Adrenal gland (tissue), 19 donors: ENCODE measurements at places on chromosomes 6 and 20. TPM values are rescaled to one million over a fixed set of nuclear protein-coding genes. Genes with fewer than 3 reads are reported as not detected.
A peak's percentile ranks its signal among the peaks of the same experiment; 100 is the strongest.

PRR3 gene
- total RNA-seq: 11.9 TPM

DNA sequence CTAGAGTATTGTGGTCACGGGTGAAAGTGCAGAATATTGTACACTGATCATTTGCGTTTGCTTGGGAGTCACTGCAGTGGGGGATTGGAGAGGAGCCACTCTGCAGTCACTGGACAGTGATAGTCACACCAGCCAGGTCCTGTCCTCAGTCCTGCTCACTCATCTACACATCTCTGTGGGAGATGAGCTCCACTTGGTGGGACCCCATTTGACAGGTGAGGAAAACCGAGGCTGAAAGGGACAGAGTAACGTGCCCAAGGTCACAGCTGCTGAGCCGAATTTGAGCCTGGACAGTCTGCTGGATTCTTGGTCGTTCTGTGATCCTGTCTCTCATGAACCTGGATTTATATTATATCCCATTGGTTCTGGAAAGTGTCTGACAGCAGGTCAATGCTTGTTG lies 17.7 kb upstream of the PHACTR3 start:
- no peaks in the 10 kb centered on the region for H3K27me3 ChIP-seq
- H3K4me3 ChIP-seq: no peak overlapping the region
- DNase-seq: no peak
- H3K4me1 ChIP-seq: no peaks in the 10 kb centered on the region
- no peaks in the 10 kb centered on the region for H3K36me3 ChIP-seq
- no peak overlapping the region for H3K27ac ChIP-seq

- H3K36me3 ChIP-seq: no peaks in the 10 kb centered on the region
- H3K4me3 ChIP-seq: no peak overlapping the region
- H3K27ac ChIP-seq: no peak overlapping the region
- no peak for DNase-seq
Observed at GRCh38 chr6:90110971-90111370, 185.7 kb downstream of the BACH2 start.

GRCh38 chr20:36775196-36775595 lies 1.6 kb upstream of the DSN1 start:
- H3K27ac ChIP-seq: no peak overlapping the region
- no peaks in the 10 kb centered on the region for H3K27me3 ChIP-seq
- no peaks in the 10 kb centered on the region for H3K36me3 ChIP-seq
- H3K4me3 ChIP-seq: no peak overlapping the region

GRCh38 chr20:19079536-19080299 lies 132.7 kb upstream of the SLC24A3 start:
- H3K4me3 ChIP-seq: no peak overlapping the region
- H3K27me3 ChIP-seq: no peaks in the 10 kb centered on the region
- no peaks in the 10 kb centered on the region for H3K36me3 ChIP-seq
- DNase-seq: no peak
- H3K27ac ChIP-seq: no peak overlapping the region
- no peaks in the 10 kb centered on the region for H3K4me1 ChIP-seq

GRCh38 chr20:2909953-2910352 lies 36.7 kb downstream of the PTPRA start:
- no peak overlapping the region for H3K4me3 ChIP-seq
- H3K27me3 ChIP-seq: no peaks in the 10 kb centered on the region
- H3K27ac ChIP-seq: no peak overlapping the region
- no peak for DNase-seq
- peaks cover 6% of the 10 kb centered on the region for H3K4me1 ChIP-seq

DNA sequence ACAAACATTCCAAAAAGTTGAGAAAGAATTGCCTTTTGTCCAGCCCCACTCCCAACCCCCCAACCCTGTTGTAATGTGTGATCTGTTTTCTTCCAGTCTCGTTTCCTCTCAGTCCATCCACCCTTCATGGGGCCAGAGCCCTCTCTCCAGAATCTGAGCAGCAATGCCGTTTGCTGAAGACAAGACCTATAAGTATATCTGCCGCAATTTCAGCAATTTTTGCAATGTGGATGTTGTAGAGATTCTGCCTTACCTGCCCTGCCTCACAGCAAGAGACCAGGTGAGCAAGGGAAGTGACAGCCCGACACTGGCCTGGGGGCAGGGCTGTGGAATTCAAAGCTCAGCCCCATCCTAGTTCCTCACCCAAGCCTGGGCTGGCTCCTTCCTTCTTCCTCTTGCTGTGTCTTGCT lies 7.8 kb downstream of the MAVS start:
- DNase-seq: no peak
- no peak overlapping the region for H3K27ac ChIP-seq
- no peaks in the 10 kb centered on the region for H3K4me1 ChIP-seq
- H3K4me3 ChIP-seq: no peak overlapping the region

GRCh38 chr6:129643968-129644367 lies 66.0 kb downstream of the ARHGAP18 start:
- no peak overlapping the region for H3K4me3 ChIP-seq
- H3K27me3 ChIP-seq: no peaks in the 10 kb centered on the region
- H3K27ac ChIP-seq: no peak overlapping the region
- H3K36me3 ChIP-seq: no peaks in the 10 kb centered on the region
- DNase-seq: no peak

DNA sequence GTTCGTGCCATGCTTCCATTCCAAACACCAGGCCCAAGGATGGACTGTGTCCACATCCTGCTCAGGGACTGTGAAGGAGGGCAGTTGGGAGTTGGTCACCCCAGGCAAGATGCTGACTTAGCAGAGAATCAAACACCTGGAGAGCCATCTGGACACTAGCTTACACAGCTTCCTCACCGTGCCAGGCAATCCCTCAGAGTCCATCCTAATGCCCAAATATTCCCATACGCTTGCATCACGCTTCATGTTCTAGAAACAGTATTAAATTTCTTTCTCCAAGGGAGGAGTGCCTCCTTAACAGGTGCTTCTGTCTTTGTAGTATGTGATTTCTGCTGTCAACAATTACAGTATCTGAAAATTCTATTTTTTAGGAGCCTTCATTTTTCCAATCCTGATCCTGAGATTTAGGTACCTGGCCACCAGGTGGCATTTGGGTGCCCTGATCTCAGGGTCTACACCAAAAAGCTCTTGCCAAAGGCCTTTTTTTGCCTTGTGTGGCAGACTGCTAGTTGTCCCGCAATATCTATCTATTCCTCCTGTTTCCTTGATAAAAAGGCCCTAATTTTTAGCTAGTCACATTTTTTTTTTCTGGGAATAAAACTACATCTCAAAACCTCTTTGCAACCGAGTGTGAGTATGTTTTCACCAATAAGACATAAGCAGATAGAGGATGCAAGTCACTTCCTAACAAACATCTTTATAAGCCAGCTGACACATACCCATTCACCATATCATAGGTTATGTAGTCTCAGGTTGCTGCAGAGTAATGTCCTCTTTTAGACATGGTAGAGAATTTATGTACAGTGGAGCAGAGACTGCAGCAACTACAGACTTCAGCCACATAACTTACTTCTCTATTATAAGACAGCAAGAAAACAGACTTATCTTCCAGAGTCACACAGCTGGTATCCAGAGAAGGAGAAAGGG lies 85.0 kb downstream of the PREP start:
- DNase-seq: no peak
- no peak overlapping the region for H3K27ac ChIP-seq
- no peaks in the 10 kb centered on the region for H3K4me1 ChIP-seq
- no peaks in the 10 kb centered on the region for H3K27me3 ChIP-seq
- H3K36me3 ChIP-seq: no peaks in the 10 kb centered on the region
- no peak overlapping the region for H3K4me3 ChIP-seq

DNA sequence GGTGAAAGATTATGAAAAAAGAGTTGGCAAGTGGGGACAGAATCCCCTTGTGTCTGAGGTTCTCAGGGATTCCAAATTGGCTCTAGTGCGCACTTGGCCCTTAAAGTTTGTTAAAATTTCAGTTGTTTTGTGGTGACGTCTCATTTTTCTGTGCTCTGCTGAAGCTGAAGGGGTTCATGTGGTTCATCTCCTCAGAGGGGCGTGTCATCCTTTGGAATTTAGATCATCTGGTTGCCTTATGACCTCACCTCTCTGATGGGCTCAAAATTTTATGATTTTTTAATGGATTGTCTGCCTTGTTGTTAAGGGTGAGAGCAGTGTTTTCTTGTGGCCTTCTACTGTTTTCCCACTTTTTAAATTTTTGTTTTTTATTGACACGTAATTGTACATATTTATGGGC lies 20.3 kb downstream of the CYB5R4 start:
- no peak for DNase-seq
- H3K27me3 ChIP-seq: no peaks in the 10 kb centered on the region
- H3K27ac ChIP-seq: no peak overlapping the region
- H3K36me3 ChIP-seq: no peaks in the 10 kb centered on the region
- peaks cover 13% of the 10 kb centered on the region for H3K4me1 ChIP-seq

GRCh38 chr20:60541991-60542390 lies 583.8 kb downstream of the CDH26 start:
- no peaks in the 10 kb centered on the region for H3K36me3 ChIP-seq
- H3K4me1 ChIP-seq: no peaks in the 10 kb centered on the region
- no peak for DNase-seq
- H3K27ac ChIP-seq: no peak overlapping the region

DNA sequence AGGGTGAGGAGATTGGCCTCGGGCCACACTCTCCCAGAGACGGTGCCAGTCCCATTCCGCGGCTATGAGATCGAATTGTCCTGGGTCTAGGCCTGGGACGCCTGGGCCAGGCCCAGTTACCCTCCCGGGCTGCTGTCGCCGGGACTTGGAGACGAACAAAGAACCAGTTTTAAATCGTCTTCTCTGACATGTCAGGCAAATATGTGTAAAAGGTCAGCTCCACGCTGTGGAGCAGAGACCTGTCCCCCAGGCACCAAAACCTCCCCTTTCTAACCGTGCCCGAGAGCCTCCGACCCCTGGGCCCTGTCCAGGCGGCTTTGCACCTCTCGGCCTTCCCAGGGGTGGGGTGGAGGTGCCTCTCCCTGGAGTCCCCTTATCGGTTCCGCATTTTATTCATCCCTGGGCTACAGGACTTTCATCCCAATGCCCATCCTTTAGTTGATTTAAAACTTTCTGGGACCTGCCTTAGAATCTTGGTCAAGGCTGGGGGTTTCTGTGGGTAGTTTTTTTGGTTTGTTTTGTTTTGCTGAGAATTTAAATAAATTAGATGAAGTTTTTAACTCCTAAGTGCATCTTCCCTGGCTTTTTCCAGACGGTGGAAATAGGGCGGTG lies 5.8 kb upstream of the TFAP2A start:
- H3K4me3 ChIP-seq: no peak overlapping the region
- H3K27ac ChIP-seq: no peak overlapping the region
- DNase-seq: no peak
- peaks cover 3% of the 10 kb centered on the region for H3K4me1 ChIP-seq
- H3K36me3 ChIP-seq: no peaks in the 10 kb centered on the region

GRCh38 chr20:52012079-52012478 lies 179.5 kb downstream of the ZFP64 start:
- DNase-seq: no peak
- H3K4me3 ChIP-seq: no peak overlapping the region
- H3K27me3 ChIP-seq: no peaks in the 10 kb centered on the region
- no peaks in the 10 kb centered on the region for H3K4me1 ChIP-seq
- no peak overlapping the region for H3K27ac ChIP-seq

DNA sequence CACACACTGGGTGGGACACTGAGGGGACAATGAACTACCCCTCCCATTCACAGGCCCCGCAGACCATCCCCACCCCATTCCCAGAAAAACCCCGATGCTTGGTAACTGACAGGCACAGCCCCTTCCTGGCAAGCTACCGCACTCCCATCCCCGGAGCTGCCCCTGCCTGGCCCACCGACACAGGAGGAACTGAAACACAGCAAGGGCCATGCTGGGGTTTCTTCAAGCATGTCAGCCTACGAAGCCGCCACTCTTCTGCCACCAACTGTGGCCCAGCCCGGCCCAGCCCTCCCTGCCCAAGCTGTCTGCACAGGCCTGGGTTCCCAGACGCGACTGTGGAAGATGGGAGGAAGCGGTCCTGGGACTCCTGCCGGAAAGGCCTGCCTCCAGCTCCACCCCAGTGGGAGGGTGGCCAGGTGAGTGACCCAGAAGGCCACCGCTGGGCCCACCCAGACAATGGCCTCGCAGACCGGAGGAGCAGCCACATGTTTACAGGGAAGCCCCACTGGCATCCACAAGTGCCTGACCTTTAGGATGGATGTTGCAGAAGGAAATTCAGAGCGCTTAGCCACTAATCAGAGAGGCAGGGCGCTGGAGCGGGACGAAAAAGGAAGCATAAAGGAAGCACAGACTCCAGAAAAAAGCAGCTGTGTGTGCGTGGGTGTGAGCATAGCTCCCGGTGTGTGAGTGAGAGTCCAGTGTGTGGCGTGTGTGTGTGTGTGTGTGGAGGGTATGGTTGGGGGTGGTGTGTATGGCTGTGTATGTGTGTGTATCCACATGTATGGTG lies 91.6 kb downstream of the PRND start:
- no peaks in the 10 kb centered on the region for H3K4me1 ChIP-seq
- DNase-seq: no peak
- peak overlapping the region; percentile 37 for H3K27ac ChIP-seq

DNA sequence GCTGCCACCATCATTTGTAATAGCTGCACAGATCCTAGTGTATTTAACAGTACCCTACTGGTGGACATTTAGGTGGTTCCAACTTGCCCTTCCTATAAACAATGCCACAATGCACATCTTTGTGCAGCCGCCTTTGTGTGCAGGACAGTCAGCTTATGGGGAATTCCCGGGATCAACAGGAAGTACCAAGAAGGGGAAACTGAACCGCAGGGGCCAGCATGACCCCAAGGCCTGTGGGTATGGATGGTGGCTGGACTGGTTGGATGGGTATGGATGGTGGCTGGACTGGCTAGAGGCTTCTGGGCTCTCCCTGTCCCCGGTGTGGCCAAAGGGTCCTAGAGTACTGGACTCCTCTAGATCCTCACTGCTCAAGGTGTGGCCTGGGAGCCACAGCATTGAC lies 46.7 kb downstream of the CEBPB start:
- H3K4me1 ChIP-seq: no peaks in the 10 kb centered on the region
- H3K36me3 ChIP-seq: no peaks in the 10 kb centered on the region
- no peak for DNase-seq

GRCh38 chr6:169450097-169450496 lies 196.5 kb upstream of the THBS2 start:
- H3K27me3 ChIP-seq: no peaks in the 10 kb centered on the region
- no peak overlapping the region for H3K4me3 ChIP-seq
- no peak overlapping the region for H3K27ac ChIP-seq
- H3K4me1 ChIP-seq: no peaks in the 10 kb centered on the region
